Peyer's patch (tissue), 4 donors: ENCODE measurements at places on chromosomes 3 and 15. TPM values are rescaled to one million over a fixed set of nuclear protein-coding genes. Genes with fewer than 3 reads are reported as not detected.

GRCh38 chr15:64191971-64192830, 29.4 kb upstream of the PPIB start:
- H3K27me3 ChIP-seq: no peaks in the 10 kb centered on the region
- H3K4me3 ChIP-seq: no peak overlapping the region
- DNase-seq: no peak
- no peaks in the 10 kb centered on the region for H3K36me3 ChIP-seq

GRCh38 chr3:161142486-161142885, 37.3 kb upstream of the B3GALNT1 start:
- no peak overlapping the region for H3K4me3 ChIP-seq
- no peaks in the 10 kb centered on the region for H3K27me3 ChIP-seq
- no peak for DNase-seq
- no peak overlapping the region for H3K27ac ChIP-seq

DNA sequence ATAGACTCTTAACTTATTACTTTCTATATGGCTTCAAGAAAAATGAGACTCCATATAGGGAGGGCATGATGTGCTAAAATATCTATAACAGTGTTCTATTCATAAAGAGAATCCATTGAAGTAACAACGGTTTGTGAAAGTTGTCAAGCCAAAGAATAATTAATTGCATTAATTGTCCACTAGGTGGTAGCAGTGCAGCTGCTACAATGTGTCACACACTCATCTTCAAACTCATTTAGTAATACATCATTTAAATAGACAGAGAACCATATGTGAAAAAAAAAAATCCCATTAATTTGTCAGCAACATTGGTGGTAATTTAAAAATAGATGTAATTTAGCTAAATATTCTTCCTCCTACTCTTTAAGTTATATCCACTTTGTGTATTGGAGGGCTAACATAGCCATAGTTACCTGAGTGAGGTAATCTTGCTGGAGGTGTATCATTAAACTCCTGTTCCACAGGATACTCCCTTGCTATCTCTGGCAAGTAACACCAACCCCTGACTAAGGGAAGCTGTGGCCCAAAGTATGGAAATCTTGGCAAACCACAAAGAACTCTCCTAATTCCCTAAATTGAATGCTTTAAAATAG, 3.7 kb upstream of the CPA3 start:
- H3K4me3 ChIP-seq: no peak overlapping the region
- no peak for DNase-seq
- no peaks in the 10 kb centered on the region for H3K27me3 ChIP-seq

DNA sequence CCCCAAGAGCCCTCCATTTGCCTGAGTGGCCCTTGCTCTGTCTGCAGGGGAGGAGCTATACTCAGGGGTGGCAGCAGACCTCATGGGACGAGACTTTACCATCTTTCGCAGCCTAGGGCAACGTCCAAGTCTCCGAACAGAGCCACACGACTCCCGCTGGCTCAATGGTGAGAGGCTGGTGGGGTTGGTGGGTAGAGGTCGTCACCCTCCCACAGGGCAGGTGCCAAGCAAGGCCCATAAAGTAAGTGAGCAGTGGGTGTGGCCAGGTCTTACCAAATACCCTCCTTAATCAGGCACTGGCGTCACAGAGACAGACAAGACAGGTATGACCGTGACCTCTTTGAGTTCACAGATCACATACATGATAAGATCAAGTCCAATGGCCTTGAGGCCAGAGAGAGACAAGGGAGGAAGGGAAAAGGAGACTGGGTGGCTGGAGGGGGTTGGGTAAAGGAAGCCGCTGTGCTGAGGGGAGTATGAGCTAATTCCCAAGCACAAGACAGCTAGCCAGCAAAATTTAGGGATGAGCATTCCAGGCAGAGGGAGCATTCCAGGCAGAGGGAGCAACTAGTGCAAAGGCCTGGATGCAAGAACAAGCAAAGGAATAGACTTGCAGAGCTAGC, 2.5 kb downstream of the SEMA3B start:
- H3K36me3 ChIP-seq: peaks cover 11% of the 10 kb centered on the region
- peak overlapping the region; percentile 57 for H3K4me3 ChIP-seq

DNA sequence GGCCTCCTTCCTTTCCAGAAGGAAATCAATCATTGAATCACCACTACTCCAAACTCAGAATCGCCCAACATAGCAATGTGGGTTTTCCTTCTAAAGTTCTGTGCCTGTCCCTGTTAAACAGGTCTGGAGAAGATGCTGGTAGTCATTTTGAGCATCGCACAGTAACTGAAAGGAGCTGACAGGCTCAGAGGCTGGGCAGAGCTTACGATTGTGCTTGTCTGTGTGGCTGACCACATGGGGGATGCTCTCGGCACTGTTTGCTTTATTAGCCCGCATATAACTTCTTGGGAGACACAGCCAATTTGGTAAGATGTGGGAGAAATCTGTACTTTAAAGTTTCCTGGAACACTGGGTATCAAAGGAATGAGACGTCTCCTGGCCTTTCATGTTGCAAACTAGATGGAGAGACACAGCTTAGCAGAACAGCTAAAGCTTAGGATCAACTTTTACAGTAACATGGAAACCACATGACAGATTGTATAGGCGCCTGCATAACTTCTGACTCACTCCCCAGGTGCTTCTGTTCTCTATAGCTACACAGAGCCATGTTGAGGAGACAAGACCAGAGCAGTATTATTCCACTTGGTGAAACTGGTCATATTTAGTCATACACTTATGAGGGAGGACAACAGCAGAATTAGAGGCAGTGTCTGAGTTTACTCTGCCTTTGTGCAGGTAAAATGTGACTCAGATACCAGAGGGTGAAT, 374.1 kb downstream of the RORA start:
- no peak for DNase-seq
- no peak overlapping the region for H3K27ac ChIP-seq
- H3K4me1 ChIP-seq: no peaks in the 10 kb centered on the region
- no peaks in the 10 kb centered on the region for H3K27me3 ChIP-seq
- H3K4me3 ChIP-seq: no peak overlapping the region

DNA sequence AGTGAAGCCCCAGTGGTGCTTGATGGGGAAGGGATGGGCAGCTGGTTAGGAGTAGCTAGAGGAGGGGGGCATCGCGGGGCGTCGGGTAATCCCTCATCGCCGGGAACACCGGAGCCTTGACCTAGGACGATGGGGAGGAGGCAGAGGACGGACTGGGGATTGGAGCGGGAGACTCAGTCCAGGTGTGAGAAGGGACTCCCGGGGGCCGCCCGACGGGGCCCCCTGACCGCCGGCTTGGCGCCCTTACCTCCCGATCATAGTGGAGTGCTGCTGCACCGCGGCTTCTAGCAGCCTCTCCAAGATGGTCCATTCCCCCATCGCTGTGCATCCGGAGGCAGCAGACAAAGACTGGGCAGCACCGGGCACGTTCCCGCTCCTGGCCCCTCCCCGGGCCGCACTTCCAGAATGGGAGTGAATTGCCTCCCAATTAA, 612 bp downstream of the GJD2 start:
- H3K36me3 ChIP-seq: no peaks in the 10 kb centered on the region
- H3K4me1 ChIP-seq: no peaks in the 10 kb centered on the region
- no peak overlapping the region for H3K27ac ChIP-seq
- peaks cover 21% of the 10 kb centered on the region for H3K27me3 ChIP-seq

DNA sequence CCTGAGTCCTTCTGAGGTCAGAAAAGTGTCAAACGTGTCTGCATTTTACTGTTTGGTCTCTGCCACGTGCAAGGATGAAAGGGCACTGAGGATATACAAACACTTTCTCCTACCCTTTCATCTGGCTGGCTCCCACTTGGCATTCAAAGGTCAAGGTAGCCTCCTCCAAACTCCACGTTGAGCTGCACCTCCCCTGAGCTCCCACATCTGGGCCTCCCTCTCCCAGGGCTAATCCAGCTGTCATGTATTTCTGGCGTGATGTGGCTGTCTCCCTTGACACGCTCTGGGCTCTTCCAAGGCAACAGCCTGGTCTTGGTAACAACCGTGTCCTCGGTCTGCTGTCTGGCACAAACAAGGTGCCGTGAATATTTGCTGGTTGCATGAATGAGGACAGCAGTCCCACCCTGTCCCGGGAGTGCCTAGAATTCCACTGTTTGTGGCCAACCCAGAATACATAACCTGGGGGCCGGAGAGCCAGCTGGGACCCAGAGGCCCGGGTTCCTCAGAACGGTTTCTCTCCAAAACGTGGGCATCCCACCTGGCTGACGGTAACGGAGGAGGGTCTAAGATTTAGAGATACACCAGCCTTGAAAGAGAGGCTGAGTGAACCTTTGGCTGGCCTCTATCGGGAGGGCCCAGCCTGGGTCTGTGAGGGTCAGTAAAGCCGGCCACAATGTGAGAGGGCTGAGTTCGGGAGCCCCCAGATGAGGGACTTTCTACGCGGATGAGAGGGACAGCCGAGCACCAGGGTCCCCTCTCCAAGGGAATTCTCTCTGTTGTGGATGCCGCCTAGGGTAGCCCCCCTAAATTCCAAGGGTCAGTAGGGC, 767 bp downstream of the GLT8D1 start:
- H3K27ac ChIP-seq: peak overlapping the region; percentile 84
- peak; percentile 51 for DNase-seq
- H3K27me3 ChIP-seq: no peaks in the 10 kb centered on the region
- H3K4me3 ChIP-seq: peak overlapping the region; percentile 71

GRCh38 chr3:71421820-71422566, 161.5 kb downstream of the FOXP1 start:
- no peaks in the 10 kb centered on the region for H3K36me3 ChIP-seq
- no peak overlapping the region for H3K4me3 ChIP-seq
- no peak for DNase-seq
- H3K4me1 ChIP-seq: peaks cover 4% of the 10 kb centered on the region
- H3K27ac ChIP-seq: no peak overlapping the region

- H3K4me1 ChIP-seq: no peaks in the 10 kb centered on the region
- no peak overlapping the region for H3K27ac ChIP-seq
- H3K4me3 ChIP-seq: no peak overlapping the region
- no peaks in the 10 kb centered on the region for H3K27me3 ChIP-seq
Observed at GRCh38 chr3:58464866-58465265, 27.0 kb upstream of the KCTD6 start.

- H3K4me1 ChIP-seq: no peaks in the 10 kb centered on the region
- H3K27me3 ChIP-seq: no peaks in the 10 kb centered on the region
- H3K4me3 ChIP-seq: no peak overlapping the region
- H3K36me3 ChIP-seq: no peaks in the 10 kb centered on the region
Observed at GRCh38 chr15:38053776-38054175, 119.3 kb downstream of the TMCO5A start.

DNA sequence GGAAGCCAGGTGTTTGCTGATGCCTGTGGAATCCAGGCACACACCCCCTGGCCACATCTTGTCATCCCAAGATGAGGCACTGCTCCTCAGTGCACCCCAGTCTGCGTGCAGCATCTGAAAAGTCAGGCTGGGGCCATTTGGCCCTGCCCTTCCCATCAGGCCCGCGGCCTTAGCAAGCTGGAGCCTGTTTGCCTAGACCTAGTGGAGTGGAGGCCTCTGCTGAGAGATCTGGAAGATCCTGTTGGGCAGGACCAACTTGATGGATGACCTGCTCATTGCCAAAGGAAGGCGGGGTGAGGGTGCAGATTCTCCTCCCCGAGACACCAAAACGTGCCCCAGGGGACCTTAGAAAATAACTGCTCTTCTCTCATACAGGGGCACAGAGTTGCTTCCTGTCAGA, 220.2 kb downstream of the SHQ1 start:
- H3K27ac ChIP-seq: no peak overlapping the region
- H3K27me3 ChIP-seq: no peaks in the 10 kb centered on the region

DNA sequence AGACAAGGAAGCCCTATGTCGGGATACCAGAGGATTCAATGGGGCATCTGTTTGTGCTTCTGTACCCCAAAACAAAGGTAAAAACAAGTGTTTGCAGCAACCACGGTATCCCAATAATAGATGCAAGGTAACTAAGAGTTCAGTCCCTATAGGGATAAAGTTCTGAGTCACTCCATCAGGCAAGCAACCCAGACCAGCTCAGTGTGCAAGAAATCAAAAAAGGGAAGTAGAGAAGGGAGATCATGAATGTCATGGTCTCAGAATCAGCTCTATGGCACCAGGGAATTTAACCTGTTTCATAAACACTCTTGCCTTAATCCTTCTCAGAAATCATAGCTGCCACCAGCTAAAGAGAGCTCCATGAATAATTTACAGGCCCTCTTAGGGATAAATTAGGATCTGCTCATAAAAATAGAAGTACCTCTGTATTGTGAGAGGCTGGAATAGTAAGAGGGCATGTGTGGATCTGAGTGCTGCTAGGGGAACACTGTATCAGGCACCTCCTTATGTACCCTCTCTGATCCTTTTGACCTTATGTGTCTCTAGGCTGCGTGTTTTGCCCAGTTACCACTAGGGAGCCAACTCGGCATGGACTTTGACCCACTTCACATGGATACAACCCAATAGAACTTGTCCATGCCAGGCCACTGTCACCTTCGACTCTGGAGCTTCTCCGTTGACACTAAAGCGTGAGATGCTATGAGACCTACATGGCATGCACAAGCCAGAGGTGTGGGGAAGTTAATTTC, 754.6 kb downstream of the AGBL1 start:
- no peak overlapping the region for H3K4me3 ChIP-seq
- H3K27ac ChIP-seq: no peak overlapping the region
- H3K27me3 ChIP-seq: no peaks in the 10 kb centered on the region
- no peaks in the 10 kb centered on the region for H3K36me3 ChIP-seq
- DNase-seq: no peak

DNA sequence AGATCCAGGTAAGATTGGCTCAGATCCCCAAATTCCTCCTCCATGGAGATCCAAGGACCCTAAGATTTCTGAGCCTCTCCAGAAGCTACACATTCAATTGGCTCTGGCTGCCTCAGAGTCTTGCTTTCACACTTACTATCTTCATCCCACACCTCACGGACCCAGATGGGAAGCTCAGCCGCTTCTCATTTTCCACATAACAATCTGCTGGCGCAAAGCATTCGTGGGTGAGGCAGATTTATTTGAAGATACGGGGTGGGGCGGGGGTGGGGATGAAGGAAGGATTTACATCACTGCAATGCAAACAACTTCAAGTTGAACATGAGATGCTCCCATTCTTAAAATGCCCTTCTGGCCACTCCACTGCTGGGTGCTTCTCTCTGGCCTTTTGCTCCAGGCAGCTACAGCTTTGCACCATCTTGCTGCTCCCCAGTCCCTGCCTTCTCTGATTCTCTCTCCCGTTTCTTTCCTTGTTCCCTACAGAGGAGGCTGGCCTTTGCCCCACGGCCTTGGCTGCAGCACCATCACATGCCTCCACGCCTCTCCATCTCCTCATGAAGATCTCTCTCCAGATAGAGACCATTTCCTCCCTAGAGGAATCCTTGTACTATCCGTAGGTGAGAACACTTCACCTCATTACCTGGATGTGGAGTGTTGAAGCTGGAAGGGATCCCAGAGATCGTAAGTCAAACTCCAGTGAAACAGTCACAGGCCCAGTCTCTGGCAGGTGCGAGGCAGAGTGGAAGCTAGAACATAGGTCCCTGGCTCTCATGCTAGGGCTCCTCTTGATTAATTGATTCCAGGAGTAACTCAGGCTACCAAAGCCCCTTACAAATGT, 175.9 kb downstream of the RPLP1 start:
- no peak overlapping the region for H3K4me3 ChIP-seq
- H3K4me1 ChIP-seq: peaks cover 19% of the 10 kb centered on the region
- no peak overlapping the region for H3K27ac ChIP-seq
- DNase-seq: no peak
- H3K27me3 ChIP-seq: no peaks in the 10 kb centered on the region

Gene IQCF5
- not detected for total RNA-seq

Gene KNG1
- 0.57 TPM for total RNA-seq

Gene SSUH2
- 32.6 TPM for total RNA-seq

Gene DNASE1L3
- total RNA-seq: 47.0 TPM

Gene HRG
- total RNA-seq: not detected

Gene ENTPD3
- total RNA-seq: not detected

Gene INKA1
- total RNA-seq: 1.9 TPM

Gene ZNF860
- total RNA-seq: not detected

Gene PCSK6
- total RNA-seq: 10.6 TPM

Gene FAM43A
- 9.6 TPM for total RNA-seq
